NCI-H510A (cell line): ENCODE measurements at places on chromosomes 5 and 9.

- no peak for DNase-seq
Measured at GRCh38 chr5:5632678-5633077, 210.2 kb downstream of the ICE1 start.

GRCh38 chr9:129751841-129752801 lies 721 bp downstream of the PTGES start:
- DNase-seq, result peak; percentile 34

DNA sequence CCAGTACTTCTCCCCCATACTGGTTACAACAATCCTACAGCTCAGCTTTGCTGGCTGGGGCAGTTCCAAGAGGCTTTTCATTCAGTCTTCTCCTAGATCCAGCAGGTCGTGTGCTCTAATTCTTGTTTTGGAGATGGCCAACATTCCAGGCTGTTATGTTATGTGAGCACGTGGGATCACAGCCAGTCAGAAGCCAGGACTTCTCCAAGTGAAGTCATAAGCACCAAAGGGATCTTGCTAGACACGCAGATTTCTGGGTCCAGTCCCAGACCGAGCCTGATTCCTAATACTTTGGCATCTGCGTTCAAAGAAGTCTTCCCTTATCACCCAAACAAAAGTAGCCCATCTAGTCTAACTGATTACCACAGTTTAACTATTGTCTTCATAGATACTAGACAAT lies 1.4 kb upstream of the LARP1 start:
- no peak for DNase-seq

- no peak for DNase-seq
Measured at GRCh38 chr5:123154886-123155445, 65.9 kb downstream of the PRDM6 start.

DNA sequence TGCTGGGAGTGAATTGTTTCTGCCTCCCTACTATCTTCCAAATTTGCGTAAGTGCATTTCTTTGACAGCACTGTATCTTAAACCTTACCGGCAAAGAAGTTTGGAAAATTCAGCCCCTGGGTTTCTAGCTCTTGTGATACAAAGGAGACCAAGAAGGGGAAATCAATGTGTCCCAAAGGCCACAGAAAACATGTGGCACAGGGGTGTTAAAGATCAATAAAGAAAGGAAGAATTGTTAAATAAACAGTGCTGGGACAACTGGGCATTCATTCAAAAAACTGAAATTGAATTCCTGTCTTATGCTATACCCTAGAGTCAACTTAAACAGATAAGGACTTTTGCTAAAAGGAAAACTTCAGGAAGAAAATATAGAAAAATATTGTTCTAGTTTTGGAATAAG lies 328.1 kb downstream of the MAN2A1 start:
- DNase-seq, result no peak

GRCh38 chr9:129886226-129887174 lies 51.2 kb downstream of the USP20 start:
- no peak for DNase-seq

DNA sequence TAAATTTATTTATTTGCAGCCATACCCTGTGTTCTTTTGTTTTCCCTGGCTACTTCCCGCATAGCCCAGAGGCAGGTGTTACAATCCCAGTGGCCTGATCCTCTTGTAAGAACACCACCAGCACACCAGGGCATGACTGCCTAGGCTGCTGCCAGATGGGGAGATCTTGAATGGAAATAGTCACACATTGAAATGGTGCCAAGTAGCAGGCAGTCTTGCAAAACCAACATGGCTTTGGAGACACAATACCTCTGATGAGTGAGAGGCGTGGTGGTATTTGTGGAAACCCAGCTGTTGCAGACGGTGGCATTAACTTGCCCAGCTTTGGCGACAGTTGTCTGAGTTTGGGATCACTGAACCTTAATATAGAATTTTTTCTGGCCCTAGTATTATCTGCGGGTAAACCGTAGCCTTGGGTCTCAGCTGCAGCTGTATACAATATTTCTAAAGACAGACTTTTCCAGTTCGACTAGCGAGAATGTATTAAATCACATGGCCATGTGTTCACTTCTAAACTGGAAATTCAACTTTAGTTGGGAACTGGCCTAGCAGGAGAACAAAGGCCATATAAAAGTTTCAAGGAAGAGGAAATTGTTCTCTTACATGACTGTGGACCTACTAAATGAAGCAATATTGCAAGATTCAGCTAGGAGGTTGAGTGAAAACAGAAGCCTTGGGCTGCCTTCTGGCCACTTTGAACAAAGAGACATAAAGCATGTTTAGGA lies 277.0 kb downstream of the SMARCA2 start:
- peak; percentile 66 for DNase-seq

DNA sequence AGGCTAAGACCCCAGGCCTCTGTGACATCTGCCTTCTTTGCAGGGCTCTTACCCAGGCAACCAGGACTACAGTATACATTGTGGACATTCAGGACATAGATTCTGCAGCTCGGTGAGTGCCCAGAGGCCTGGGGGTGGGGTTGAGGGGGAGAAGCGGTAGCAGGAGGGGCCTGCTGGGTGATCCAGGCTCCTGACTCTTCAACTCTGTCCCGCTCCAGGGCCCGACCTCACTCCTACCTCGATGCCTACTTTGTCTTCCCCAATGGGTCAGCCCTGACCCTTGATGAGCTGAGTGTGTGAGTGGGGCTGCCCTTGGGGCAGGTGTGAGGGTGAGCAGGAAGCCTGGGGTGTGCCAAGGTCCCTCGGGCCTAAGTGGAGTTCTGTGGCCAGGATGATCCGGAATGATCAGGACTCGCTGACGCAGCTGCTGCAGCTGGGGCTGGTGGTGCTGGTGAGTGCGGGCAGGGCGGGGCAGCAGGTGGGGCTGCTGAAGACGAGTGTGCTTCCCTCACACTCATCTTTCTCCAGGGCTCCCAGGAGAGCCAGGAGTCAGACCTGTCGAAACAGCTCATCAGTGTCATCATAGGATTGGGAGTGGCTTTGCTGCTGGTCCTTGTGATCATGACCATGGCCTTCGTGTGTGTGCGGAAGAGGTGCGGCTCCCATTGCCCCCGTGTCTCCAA lies 19.8 kb downstream of the GPRIN1 start:
- DNase-seq, result peak; percentile 86

- DNase-seq, result no peak
Measured at GRCh38 chr9:32401488-32401887, 17.0 kb downstream of the ACO1 start.

DNA sequence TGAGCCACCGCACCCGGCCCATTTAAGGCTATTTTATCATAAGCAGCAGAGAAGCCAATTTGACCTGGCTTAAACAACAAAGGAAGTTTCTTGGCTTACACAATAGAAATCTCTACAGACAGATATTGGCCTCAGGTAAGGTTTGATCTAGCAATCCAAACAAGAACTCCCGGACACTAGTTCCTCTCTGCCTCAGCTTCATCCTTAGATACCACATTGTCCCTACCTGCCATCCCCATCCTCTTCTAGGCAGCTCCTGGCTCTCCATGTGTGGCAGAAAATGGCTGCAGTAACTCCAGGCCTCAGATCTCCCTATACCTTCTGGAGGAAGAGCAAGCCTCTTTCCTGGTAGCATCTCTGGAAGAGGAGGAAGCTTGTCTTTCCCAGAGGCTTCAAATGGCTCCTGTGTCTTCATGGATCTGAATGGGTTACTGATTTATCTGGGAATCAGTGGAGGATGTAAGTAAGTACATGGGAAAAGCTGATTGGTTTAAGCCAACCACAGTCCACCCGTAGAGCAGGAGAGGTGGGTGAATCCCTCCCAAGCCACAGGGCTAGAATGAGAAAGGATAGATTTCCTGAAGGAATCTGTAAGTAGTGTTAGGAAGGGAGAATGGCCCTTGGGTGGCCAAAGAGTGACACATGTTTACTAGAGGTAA lies 26.7 kb upstream of the AOPEP start:
- no peak for DNase-seq

- DNase-seq, result no peak
Measured at GRCh38 chr5:30850866-30851265, 342.6 kb upstream of the CDH6 start.

DNA sequence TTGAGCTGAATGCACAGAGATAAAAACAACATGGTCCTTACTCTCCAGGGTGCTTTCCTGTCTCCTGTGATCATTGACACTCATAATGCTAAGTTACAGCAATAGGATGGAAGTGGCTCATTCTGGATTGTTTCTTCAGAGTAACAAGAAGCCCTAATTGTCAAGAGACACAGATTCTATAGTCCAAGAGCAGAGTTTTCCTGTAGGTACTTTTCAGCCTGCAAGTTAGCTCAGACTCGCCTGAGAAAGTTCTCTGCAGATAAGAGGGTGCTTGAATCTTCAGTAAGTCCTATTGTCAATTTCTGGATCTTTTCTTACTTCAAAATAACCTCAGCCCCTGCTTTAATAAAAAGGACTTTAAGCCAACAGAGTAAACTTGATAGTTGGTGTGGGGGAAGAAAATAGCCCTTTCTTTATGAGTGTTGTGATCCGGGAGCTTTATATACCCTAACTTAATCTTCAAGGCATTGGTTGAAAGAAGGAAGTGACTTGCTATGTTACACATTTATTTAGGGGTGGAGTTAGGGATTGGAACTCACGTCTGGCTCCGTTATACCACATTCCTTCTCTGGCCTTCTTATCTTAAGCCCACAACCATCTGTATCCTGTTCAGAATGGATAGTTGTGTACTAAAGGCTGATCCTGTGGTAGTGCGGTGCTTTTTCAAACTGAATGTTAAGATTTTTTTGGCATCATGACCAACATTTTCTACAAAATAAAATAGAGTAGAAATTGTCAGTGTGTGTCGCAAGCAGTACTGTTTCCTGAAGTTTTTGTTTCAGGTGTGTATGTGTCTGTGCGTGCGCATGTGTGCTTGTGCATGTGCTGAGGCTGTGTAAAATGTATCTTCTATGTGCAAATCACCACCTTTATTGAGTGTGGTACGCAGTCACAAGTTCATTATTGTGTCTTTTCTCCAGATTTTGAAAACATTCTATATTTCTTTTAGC lies 173.9 kb downstream of the WDR70 start:
- no peak for DNase-seq

DNA sequence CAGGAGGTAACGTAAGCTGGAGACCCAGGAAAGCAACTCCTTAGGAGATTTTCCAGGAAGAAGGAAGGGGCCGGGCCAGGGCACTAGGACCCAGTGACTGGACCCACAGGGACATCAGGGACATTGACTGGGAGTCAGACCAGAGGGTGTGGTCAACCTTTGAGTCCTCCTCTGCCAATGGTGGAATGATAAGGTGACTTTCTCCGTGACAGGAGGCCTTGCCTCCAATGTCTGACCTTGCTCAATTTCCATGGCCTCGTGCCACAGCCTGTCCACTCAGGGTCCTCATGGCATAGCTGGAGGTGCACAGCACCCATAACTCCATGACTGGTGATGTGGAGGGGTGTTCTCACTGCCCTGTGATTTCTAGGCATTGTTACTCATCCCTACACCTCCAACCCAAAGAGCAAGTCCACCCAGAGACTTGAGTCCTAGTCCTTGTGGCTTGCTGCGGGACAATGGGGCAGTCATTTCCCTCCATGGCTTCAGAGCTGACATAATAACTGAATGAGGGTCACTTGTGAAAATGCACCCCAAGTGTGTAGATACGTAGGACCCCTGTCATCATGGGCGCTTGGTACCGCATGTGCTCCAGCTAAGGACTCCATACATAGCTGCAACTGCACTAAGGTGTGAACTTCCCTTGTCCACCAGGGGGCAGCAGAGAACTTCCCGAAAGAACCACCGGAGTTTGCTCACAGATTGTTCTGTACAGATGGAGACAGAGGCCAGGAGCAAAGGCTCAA lies 4.1 kb upstream of the AMBP start:
- peak; percentile 37 for DNase-seq

DNA sequence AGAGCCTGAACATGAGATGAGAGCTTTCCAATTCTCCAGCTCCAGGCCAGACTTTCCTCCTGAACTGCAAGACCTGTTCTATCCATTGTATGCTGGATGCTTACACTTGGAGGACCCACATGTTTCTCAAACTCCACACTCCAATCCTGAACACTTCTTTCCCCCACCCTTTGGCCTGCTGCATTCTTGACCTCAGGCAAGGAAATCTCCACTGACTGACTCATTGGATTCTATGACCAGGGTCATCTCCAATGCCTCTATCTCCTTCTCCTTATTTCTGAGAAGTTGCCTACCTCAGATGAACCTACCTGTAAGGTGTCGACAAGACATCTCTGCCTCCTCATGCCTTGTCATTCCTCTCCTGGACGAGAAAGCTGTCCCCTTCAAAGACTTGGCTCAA lies 153.6 kb downstream of the CRB2 start:
- no peak for DNase-seq

GRCh38 chr9:135664266-135664665 lies 1.2 kb downstream of the LCN9 start:
- no peak for DNase-seq

GRCh38 chr5:87899721-87900131 lies 368.9 kb downstream of the TMEM161B start:
- DNase-seq, result no peak

DNA sequence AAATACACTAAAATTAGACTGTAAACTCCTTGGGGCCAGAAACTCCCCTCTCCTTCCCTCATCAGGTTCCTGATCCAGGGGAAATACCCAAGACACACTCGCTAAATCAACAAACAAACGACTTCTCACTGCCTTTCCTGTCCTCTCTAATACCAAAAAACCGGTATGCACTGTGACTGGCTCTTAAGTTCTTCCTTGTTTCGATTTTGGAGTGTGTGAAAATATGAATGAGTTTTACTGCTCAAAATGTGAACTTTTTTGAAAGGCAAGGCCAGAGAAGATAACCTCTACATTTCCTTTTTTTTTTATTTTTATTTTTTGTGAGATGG lies 81.1 kb upstream of the EPB41L4B start:
- no peak for DNase-seq

DNA sequence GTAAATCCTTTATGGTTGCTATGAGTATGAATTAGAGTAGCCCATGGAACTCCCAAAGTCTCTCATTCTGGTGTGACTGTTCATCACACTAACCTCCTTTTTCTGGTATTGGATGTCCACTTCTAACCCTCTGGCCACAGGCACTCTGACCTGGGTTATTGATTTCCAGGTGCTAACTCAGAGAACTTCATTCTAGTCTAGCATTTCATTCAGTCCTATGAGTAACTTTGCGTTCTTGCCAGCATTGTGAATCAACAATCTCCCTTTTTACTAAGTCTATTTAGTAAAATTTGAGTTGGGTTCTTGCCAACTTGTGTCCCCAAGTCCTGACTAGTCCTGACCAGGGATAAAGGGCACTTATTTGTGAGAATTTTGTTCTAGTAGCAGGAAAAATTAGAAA lies 103.5 kb downstream of the SNX18 start:
- no peak for DNase-seq

- no peak for DNase-seq
Measured at GRCh38 chr9:22683700-22684075, 237.1 kb downstream of the DMRTA1 start.

DNA sequence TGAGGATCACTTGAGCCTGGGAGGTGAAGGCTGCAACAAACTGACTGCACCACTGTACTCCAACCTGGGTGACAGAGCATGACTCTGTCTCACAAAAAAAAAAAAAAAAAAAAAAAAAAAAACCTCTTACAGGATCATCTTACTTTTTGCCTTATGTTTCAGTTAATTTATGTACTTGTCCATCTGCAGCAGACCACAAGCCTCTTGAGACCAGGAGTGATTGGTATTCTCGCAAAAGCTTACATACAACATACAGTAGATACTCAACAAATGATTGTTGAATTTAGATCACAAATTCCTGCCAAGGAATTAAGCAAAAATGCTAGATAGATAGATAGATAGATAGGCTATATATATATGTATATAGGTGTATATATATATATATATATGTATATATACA lies 12.4 kb downstream of the CEMIP2 start:
- DNase-seq, result no peak

- DNase-seq, result no peak
Measured at GRCh38 chr5:96880444-96881164, 4.3 kb downstream of the ERAP2 start.
